ENCODE measurements at places on chromosomes 16 and 17. TPM values are rescaled to one million over a fixed set of nuclear protein-coding genes. Genes with fewer than 3 reads are reported as not detected.

Gene C16orf96
- total RNA-seq = 0.22 TPM

Gene TRAP1
- 53.7 TPM for total RNA-seq

Gene GCGR
- not detected for total RNA-seq

Gene FOXF1
- 0.66 TPM for total RNA-seq

GRCh38 chr17:33550261-33550660 is 257.2 kb upstream of the ASIC2 start:
- H3K27me3 ChIP-seq = no peaks in the 10 kb centered on the region
- DNase-seq = no peak
- no peaks in the 10 kb centered on the region for H3K36me3 ChIP-seq

GRCh38 chr17:31856750-31857149 is 2.3 kb downstream of the COPRS start:
- H3K27ac ChIP-seq = no peak overlapping the region
- peaks cover 17% of the 10 kb centered on the region for H3K36me3 ChIP-seq
- H3K4me3 ChIP-seq = no peak overlapping the region
- no peaks in the 10 kb centered on the region for H3K27me3 ChIP-seq
- DNase-seq = no peak
- H3K4me1 ChIP-seq = peaks cover 15% of the 10 kb centered on the region

DNA sequence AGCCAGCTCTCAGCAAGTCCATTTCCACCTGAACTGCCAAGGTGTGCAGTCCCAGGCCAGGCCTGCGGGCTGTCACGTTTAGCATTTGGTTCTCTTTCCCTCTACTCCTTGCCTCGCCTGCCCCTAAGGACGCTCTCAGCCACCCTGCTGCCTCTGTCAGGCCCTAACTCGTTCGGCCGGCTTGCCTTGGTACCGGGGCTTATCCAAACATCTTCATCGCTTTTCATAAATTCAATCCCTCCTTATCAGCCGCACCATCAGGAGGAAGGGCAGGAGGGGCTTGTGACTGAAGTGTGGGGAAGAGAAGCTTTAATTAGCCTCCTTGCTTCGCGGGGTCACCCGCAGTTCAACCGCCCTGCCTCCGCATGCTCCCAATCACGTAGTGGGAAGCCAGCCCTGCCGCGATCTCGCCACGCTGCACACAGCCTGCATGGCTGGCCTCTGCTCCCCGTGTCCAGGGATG is 231.1 kb downstream of the SOX9 start:
- H3K36me3 ChIP-seq = no peaks in the 10 kb centered on the region
- H3K27me3 ChIP-seq = peaks cover 9% of the 10 kb centered on the region
- H3K4me3 ChIP-seq = no peak overlapping the region
- no peaks in the 10 kb centered on the region for H3K4me1 ChIP-seq

DNA sequence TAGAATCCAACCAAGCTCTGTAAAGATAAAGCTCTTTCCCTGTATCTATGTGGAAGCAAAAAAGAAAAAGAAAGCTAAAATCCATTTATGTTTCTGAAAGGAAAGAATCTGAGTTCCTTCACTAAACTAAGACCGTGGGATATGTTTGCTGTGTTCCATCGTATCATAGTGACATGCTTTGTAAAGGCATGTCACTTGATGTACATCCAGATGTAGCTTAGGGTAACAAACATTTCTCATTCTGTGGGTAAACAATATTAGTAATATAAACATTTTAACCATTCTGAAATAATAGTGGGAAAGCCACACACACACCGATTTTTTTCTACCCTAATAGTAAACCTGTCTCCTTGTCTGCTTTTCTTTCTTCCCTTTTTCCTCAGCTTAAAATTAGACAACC is 78.1 kb downstream of the TUBD1 start:
- peaks cover 25% of the 10 kb centered on the region for H3K36me3 ChIP-seq
- no peaks in the 10 kb centered on the region for H3K27me3 ChIP-seq
- H3K4me3 ChIP-seq = no peak overlapping the region
- peaks cover 13% of the 10 kb centered on the region for H3K4me1 ChIP-seq

DNA sequence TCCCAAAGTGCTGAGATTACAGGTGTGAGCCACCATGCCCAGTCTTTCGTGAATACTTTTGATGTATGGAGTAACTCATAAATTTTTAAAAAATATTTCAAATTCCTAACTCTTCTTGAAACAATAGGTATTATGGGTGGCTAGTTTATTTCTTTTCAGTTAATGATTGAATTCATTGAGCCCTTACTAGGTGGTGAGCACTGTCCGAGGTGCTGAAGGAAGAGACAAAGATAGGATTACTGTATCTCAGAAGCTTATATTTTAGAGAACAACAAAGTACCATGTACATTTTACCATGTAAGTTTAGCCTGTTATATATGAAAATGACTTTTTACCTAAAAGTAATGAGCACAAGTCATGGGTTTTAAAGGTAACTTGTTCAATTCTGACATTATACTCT is 418.3 kb downstream of the NPIPA7 start:
- H3K4me3 ChIP-seq = no peak overlapping the region
- no peaks in the 10 kb centered on the region for H3K4me1 ChIP-seq
- no peaks in the 10 kb centered on the region for H3K36me3 ChIP-seq
- no peak for DNase-seq
- H3K27ac ChIP-seq = no peak overlapping the region
- H3K27me3 ChIP-seq = no peaks in the 10 kb centered on the region

DNA sequence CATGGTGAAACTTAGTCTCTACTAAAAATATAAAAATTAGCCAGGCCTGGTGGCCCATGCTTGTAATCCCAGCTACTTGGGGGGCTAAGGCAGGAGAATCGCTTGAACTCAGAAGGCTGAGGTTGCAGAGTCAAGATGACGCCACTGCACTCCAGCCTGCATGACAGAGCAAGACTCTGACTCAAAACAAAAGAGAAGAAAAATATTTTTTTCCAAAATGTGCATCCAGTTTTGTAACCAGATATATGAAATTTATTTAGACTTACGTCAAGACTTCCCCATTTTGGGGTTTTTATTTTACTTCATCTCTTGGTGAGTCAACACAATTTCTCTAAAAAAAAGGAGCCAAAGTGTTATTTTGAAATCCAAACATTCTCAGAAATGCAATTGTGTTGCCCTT is 5.5 kb upstream of the TM4SF5 start:
- H3K4me3 ChIP-seq = no peak overlapping the region
- no peak for DNase-seq
- no peaks in the 10 kb centered on the region for H3K27me3 ChIP-seq
- no peaks in the 10 kb centered on the region for H3K36me3 ChIP-seq
- H3K27ac ChIP-seq = peak overlapping the region; percentile 86
- peaks cover 6% of the 10 kb centered on the region for H3K4me1 ChIP-seq

Gene UBALD2
- total RNA-seq = 37.9 TPM

DNA sequence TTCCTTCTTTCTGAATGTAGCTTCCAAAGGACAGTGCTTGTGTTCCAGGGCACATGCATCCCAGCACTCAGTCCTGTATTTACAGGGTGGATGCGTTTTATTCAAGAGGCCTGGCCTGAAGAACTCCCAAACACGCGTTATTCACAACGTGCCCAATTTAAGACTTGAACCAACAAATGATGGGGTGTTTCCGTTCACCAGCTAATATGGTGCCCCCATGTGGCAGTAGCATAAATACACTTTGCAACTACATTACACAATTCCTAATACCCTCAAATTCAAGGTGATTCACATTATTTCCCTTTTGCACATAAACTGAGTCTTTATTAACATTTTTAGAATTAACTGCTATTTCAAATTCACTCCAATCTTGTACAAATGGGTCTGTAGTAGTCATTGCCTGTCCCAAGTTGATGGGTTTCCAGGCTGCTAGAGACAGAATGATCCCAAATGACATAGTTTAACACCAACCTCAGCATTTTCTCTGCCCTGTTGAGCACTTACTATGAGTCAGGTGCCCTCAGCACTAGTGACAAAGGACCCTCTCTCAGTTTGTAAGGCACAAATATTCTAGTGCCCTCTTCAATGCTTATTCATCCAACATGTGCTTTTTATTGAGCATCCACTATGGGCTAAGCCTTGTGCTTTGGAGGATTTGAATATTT is 26.9 kb downstream of the HSD17B2 start:
- H3K27me3 ChIP-seq = no peaks in the 10 kb centered on the region
- no peaks in the 10 kb centered on the region for H3K36me3 ChIP-seq
- DNase-seq = no peak
- no peak overlapping the region for H3K27ac ChIP-seq
- no peaks in the 10 kb centered on the region for H3K4me1 ChIP-seq
- no peak overlapping the region for H3K4me3 ChIP-seq

Gene KRT39
- not detected for total RNA-seq

- no peak overlapping the region for H3K4me3 ChIP-seq
- peaks cover 85% of the 10 kb centered on the region for H3K36me3 ChIP-seq
- DNase-seq = no peak
- H3K27me3 ChIP-seq = no peaks in the 10 kb centered on the region
Measured at GRCh38 chr16:1743376-1744337, 27.7 kb downstream of the NME3 start.

DNA sequence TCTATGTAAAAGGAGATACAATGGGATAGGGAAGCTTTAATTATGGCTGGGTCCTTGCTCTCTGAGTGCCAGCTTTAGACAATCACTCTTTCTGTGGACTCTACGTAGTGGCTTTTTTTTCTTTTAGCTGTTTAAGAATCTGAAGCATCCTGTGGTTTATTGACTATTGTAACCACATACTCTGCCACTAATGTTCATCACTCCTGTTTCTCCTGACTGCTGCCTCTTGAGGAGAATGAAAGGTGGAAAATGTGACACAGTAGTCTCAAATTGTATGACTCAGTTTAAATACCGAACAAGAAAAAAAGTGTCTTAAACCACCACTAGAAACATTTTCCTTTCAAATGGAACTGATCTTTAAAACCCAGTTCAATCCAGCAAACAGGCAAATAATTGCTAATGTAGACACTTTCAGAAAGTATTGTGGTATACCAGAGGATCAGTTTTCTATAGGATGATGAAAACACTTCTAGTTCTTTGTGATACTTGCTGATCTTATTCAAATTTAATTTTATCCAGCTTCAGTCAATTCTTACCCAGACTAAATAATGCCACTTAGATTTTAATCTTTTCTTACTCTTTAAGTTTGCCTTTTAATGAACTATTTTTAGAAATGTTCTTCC is 302.7 kb upstream of the PMFBP1 start:
- no peak overlapping the region for H3K27ac ChIP-seq
- no peak overlapping the region for H3K4me3 ChIP-seq
- H3K27me3 ChIP-seq = no peaks in the 10 kb centered on the region

- peaks cover 100% of the 10 kb centered on the region for H3K4me1 ChIP-seq
- no peaks in the 10 kb centered on the region for H3K27me3 ChIP-seq
- peak overlapping the region; percentile 85 for H3K27ac ChIP-seq
- no peak for DNase-seq
- H3K4me3 ChIP-seq = no peak overlapping the region
Measured at GRCh38 chr16:85002099-85002541, 9.2 kb downstream of the ZDHHC7 start.

DNA sequence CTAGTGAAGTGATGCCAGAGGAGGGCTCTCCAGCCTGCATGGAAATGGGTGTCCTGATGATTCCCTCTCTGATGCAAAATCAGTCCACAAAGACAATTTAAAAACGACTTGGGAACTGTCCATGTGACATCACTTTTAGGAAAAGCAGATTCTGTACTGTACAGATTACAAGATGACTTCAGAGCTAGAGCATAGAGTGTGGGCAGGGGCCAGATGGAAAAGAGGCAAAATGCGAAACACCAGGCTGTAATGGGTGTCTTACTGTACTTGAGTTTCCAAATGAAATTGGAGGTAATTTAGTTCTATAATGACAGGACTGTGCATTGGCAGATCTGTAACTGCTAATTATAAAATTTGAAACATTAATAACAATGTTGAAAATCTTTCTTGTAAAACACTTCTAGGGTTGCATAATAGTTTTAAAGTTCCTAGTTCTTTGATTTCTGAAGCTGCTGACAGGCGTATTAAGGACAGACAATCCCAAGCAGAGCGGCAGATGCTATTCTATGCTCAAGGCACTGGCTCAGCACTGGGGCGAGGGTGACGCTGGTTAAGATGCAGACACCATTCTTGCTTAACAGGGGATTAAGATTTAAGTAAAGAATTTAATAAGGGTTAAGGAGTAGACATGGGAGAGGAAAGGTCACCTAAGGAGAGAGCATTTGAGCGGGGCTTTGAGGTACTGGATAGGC is 29.6 kb downstream of the OGFOD1 start:
- no peak overlapping the region for H3K27ac ChIP-seq
- H3K4me1 ChIP-seq = no peaks in the 10 kb centered on the region
- H3K4me3 ChIP-seq = no peak overlapping the region
- H3K27me3 ChIP-seq = no peaks in the 10 kb centered on the region
- DNase-seq = no peak

Gene ANKRD40
- total RNA-seq = 47.1 TPM

DNA sequence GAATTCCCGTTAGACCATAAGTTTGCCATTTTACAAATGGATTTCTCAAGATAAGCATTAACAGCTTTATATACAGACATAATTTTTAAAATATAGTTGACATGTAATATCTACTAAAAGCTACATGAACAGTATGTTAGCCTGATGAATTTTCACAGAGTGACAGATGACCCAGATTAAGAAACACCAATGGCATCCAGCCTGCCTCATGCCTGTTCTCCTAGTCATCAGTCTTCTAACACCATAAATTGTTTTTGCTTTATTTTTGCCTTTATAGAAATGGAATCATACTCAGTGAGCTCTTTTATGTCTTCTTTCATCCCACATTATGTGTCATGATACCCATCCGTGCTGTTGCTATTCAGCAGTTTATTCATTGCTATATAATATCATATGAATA is 80.0 kb downstream of the ATF7IP2 start:
- H3K27ac ChIP-seq = no peak overlapping the region
- no peaks in the 10 kb centered on the region for H3K27me3 ChIP-seq
- H3K4me1 ChIP-seq = no peaks in the 10 kb centered on the region
- H3K4me3 ChIP-seq = no peak overlapping the region
- no peaks in the 10 kb centered on the region for H3K36me3 ChIP-seq

Gene MYH1
- total RNA-seq = not detected

Gene NPIPA8
- 36.9 TPM for total RNA-seq

- H3K27me3 ChIP-seq = no peaks in the 10 kb centered on the region
- H3K4me1 ChIP-seq = no peaks in the 10 kb centered on the region
- no peak overlapping the region for H3K27ac ChIP-seq
- no peak for DNase-seq
- no peaks in the 10 kb centered on the region for H3K36me3 ChIP-seq
- no peak overlapping the region for H3K4me3 ChIP-seq
Measured at GRCh38 chr16:49140618-49141017, 141.0 kb downstream of the CBLN1 start.

Gene CRHR1
- total RNA-seq = not detected

- H3K4me1 ChIP-seq = peaks cover 3% of the 10 kb centered on the region
- DNase-seq = no peak
- peak within 1 kb of the TSS; percentile 44 for H3K4me3 ChIP-seq
Measured at GRCh38 chr17:60422162-60422665, at the start of gene CHCT1. Gene CHCT1, plus strand, starts transcription at chr17:60422489. Its CDS starts 104 bp downstream, at chr17:60422593.

DNA sequence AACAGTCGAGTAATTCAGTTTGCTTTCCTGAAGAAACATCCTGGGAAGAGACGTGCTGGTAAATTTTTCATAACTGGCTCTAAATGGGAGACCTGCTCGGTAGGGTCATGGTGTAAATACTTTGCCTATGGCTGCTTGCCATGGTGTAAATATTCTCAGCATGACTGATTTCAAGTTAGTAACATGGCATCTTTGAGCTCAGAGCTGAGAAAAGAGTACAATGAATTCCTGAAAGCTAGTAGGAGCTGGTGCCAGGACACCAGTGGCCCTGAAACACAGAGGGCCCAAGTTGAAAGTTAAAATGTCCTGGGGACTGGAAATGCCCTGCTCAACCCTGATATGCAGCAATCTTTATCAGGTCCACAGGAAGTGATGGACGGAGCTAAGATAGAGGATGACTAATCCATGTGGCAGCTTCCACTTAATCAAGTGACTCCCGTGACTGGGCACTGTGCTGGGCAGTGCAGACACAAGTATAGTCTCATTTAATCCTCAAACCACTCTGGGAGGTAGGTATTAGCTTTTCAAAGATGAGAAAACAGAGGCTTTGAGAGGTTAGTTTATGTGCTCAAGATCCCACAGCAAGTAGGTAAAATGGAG is 130.1 kb upstream of the ADAMTS18 start:
- H3K36me3 ChIP-seq = no peaks in the 10 kb centered on the region
- no peak overlapping the region for H3K27ac ChIP-seq
- peaks cover 5% of the 10 kb centered on the region for H3K27me3 ChIP-seq
- no peaks in the 10 kb centered on the region for H3K4me1 ChIP-seq
- DNase-seq = no peak

Measured in spleen (tissue), 13 donors.